ENCODE measurements at places on chromosomes 3 and 15. TPM values are rescaled to one million over a fixed set of nuclear protein-coding genes. Genes with fewer than 3 reads are reported as not detected.

The RTP1 gene
- total RNA-seq: 0.04 TPM

The MORC1 gene
- total RNA-seq: not detected

The VIPR1 gene
- 1.2 TPM for total RNA-seq

The SYNPR gene
- total RNA-seq: 0.04 TPM

The EFCAB12 gene
- total RNA-seq: 0.04 TPM

The LOXL1 gene
- total RNA-seq: 20.0 TPM

The ERC2 gene
- total RNA-seq: 2.0 TPM

The CPNE9 gene
- total RNA-seq: 0.09 TPM

The COLQ gene
- total RNA-seq: 15.9 TPM

The DUOXA2 gene
- not detected for total RNA-seq

The ZCWPW2 gene
- total RNA-seq: 1.3 TPM

The CPN2 gene
- 0.04 TPM for total RNA-seq

The ZNF770 gene
- 22.3 TPM for total RNA-seq

The C2CD4A gene
- total RNA-seq: under 0.01 TPM

The RBPMS2 gene
- total RNA-seq: 0.44 TPM

The PEX11A gene
- 7.1 TPM for total RNA-seq

The GUCA1C gene
- not detected for total RNA-seq

The TAMM41 gene
- total RNA-seq: 9.7 TPM

The GALNT15 gene
- 2.0 TPM for total RNA-seq

The KBTBD8 gene
- 3.2 TPM for total RNA-seq

The KLHL6 gene
- total RNA-seq: 1.5 TPM

The TMEM207 gene
- not detected for total RNA-seq

The DNAJC13 gene
- total RNA-seq: 38.6 TPM

All from muscle of leg (tissue), 16 donors.